Activated T-helper 1 cell treated with anti-CD3 and anti-CD28 coated beads, Interleukin-12 subunit alpha, Interleukin-12 subunit beta, Interleukin-2, Interleukin-4 antibody, amounts not matched to agents 30 ng/mL and 10 ng/mL and 1 ng/mL, durations not matched to agents 14 hours and 24 hours and 36 hours (primary cell): ENCODE measurements at places on chromosomes 5 and 9. TPM values are rescaled to one million over a fixed set of nuclear protein-coding genes. Genes with fewer than 3 reads are reported as not detected.

- no peaks in the 10 kb centered on the region for H3K36me3 ChIP-seq
- H3K4me1 ChIP-seq = peaks cover 8% of the 10 kb centered on the region
- peaks cover 13% of the 10 kb centered on the region for H3K27me3 ChIP-seq
- no peak overlapping the region for H3K27ac ChIP-seq
- DNase-seq = no peak
Measured at GRCh38 chr9:78439866-78440830, 143.2 kb downstream of the PSAT1 start.

DNA sequence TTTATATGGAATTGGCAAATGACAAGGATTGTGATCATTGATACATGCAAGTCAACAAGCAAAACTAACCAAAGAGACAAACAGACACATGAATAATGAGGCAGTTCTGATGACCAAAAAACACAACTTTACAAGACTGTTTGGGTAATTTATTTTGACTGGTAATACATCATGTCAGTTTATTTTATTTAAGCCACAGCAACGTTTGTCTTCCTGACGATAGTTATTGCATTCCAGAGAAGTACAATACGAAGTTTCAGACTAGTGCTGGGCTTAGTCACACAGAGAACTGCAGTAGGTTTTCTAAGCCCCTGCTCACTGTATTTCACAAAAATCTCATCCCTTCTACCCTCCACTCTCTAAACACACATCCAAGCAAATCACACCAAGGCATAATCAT, 514.2 kb downstream of the RAB3C start:
- no peak overlapping the region for H3K4me3 ChIP-seq
- DNase-seq = no peak

CNTLN gene
- 1.5 and 2.3 TPM in 2 replicates for total RNA-seq

IDNK gene
- total RNA-seq = 4.5 and 6.3 TPM in 2 replicates

PIP5KL1 gene
- total RNA-seq = 1.1 and 1.2 TPM in 2 replicates
